ENCODE measurements at places on chromosomes 7 and 10.

DNA sequence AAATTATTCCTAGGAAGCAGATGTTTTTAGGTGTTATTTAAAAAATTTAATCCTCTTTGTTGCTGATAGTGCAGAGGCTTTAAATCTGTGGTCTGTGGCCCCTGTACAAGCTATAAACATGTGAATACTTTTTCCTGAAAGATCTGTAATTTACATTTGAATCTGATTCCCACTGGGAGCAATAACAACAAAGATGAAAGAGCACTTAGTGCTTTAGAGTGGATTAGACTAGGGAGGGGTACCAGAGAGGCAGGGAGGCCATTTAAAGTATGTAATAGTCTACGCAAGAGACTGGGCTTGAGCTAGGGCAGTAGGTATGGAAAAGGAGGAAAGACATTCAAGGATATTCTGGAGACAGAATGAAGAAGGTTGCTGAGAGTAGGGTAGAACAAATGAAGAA lies 19.1 kb downstream of the BTRC start:
- DNase-seq = no peak

- no peak for DNase-seq
These were observed 17.9 kb upstream of the BAIAP2L1 start for GRCh38 chr7:98418636-98419315.

DNA sequence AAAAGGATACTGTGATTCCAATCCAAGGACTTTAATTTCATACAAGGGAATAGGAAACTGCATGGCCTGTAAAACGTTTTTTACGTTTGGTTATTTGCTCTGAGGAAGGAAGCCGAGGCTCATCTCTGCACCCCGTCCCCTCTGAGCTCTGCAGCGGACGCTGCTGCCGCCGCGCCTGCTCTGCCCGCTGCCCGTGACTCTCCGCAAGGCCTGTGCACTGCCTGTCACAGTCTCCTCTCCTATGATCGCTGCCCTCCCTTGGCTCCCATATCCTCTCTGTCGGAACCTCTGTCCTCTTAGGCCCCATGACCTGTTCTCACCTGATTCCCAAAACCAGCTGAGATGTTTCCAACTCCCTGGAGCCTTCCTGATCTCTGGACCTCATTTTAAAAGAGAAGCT lies 320.3 kb upstream of the ZNF32 start:
- DNase-seq = no peak

DNA sequence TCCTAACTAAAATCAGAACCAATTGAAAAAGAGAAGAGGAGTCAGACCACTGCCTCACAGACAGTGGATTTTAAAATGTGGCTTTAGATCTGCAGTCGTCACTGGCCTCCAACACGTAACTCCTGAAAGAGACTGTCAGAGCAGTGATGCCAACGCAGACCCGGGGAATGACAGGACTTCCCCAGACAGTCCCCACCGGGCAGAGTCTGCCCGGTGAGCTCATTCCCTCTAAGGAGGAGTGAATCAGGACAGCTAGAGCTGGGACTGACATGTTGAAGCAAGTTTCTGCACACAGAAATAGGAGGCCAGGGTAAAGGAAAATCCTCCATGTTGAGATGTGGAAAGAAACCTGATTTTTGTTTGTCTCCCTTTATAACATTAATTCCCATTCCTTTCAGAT lies 105.0 kb downstream of the TES start:
- no peak for DNase-seq

DNA sequence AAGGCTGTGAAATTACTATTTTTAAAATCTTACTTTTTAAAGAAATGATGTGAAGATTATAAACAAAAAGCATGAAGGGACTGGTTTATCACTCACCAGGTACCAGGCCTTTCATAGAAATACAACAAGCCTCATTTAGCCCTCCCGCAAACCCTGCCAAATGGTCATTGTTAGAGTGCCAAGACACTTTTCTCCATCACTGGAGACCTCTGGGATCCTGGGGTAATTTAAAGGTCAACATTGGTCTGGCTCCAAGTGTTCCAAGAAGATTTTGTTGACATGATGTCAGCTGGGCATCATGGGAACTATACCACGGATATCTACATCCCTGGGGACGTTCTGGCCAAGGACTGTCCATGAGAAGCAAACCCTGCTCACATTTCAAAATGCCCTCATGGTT lies 138.0 kb upstream of the FRMD4A start:
- DNase-seq = no peak

GRCh38 chr10:28266449-28267224 lies 36.2 kb downstream of the MPP7 start:
- no peak for DNase-seq

- DNase-seq = no peak
These were observed at the start of gene CHST15 for GRCh38 chr10:124092860-124093773. CHST15 (minus strand) TSS chr10:124093598; CDS start chr10:124046212, 47,386 bp downstream.

DNA sequence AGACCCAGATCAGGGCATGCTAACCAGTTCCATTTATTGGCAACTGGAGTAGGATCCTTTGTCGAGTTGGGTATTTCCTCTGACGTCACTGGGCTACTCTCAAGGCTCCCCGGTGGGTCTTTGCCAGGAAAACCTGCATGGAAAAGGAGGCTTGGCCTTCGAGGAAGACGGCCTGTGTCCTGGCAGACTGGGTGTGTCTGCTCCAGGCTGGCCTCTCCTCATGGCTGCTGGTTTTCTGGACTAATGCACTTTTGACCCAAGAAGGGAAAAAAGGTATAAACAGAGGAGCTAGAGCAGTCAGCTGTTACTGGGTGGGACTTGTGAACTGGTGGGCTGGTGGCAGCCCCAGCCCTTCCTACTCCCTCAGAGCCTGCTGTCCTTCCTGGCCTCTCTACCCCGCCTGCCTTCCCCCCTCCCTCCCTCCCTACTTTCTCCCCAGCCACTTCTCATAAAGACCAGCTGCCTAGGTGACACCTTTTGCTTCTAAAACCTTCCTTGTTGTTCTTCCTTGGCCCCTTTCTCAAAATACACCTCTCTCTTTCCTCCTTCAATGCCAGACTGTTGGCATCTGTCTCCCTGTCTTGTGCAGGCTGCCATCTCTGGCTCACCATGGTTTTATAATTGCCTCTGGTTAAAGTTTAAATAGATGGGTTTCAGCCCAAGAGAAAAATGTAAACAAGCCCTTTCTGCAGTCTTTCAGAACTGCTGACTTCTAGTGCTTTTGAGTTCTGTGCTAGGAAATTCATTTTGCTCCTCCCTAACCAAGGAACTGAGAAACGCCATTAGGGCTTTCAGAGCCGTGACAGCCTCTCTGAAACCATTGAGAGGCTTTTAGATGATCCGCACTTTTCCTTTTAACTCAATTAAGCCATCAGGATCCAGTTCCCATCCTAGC lies 101.8 kb upstream of the MKLN1 start:
- no peak for DNase-seq

- no peak for DNase-seq
These were observed 89.6 kb downstream of the ITIH5 start for GRCh38 chr10:7577176-7577575.

GRCh38 chr7:115097175-115097671 lies 175.3 kb downstream of the MDFIC start:
- no peak for DNase-seq

DNA sequence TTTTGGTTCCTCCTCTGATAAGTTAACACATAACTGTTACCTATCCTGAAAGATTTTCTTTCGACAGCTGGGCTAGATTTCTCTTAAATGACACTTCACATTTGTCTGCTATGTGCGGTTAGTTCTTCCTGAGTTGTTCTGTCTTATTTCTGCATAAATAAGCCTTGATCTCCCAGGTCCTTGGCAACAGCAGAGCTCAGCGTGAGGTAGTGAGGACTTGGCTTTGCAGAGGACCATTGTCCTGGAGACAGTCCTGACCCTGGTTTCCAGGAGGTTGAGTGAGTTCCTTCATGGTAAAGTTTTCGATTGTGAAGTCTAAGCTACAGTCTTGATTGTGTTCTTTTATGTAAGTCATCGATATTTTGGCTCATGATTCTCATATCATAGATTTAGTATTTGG lies 23.7 kb downstream of the SND1 start:
- no peak for DNase-seq

DNA sequence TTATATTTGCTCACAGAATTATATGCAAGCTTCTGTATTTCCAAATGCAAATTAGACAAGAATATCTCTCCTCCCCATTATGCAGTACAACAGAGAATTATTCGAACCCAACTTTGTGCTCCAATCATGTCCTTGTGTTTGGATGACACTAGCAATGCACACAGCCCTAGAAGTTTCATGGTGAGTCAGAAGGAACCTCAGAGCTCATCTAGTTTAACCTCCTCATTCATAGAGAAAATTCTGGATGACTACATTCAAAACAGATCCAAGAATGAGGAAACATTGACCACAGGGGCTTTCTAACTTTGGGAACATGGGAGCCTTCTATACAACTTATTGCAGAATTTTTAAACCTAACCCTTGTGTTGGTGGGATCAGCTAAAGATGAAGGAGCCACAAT lies 12.8 kb upstream of the ARID5B start:
- no peak for DNase-seq
